ENCODE measurements at places on chromosomes 2 and 18.

- no peak for DNase-seq
Observed at GRCh38 chr2:46335391-46336282, 38.4 kb downstream of the EPAS1 start.

- DNase-seq, result no peak
Observed at GRCh38 chr2:106032676-106033075, 161.4 kb downstream of the UXS1 start.

DNA sequence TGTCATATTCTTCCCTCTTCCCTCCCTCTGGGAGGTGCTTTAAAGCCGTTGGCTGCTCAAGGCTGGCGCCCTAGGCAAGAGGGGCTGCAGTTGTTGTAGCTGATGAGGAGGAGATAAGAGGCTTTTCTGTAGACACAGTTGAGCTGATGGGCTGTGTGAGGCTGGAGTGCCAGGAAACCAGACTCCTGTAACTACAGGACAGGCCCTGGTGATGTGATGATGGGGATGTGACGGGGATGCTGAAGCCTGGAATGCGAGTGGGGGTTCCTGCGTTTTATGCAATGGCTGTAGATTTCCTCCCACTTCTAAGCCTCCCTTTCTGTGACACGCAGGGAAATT, 5.7 kb upstream of the EFR3B start:
- DNase-seq, result no peak

DNA sequence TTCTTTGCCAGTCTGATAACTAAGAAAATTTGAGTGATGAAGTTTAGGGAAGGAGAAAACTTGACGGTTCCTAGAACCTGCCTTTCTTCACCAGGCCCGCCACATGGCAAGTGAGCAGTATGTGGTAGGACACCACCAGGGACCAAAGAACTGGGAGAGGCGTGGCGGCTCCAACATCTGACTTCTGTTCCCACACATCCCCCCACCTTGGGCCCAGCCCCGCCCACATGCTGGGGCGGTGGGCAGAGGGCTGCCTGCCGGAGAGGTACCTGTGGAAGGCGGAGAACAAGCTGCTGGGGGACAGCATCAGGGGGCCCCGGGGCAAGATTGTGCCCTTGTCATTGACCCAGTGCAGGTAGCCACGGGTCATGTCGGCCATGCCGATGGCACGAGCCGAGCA, 75.0 kb downstream of the EMILIN2 start:
- DNase-seq, result no peak

DNA sequence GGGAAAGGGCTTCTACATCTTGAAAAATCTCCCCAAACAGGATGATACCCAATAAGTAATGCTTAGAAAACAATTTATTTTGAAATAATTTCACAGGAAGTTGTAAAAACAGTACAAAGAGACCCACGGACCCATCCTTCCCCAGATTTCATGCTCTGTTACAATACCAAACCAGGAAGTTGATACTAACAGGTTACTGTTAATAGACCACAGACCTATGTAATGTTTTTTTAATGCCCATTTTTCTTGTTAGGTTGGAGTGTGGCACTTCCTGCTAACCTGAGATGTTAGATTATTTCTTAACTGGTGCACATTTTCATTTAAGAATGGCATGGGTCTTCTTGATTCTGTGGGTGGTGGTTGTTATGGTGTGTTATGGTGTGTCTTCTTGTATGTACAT, 21.4 kb upstream of the MGAT5 start:
- DNase-seq, result no peak

DNA sequence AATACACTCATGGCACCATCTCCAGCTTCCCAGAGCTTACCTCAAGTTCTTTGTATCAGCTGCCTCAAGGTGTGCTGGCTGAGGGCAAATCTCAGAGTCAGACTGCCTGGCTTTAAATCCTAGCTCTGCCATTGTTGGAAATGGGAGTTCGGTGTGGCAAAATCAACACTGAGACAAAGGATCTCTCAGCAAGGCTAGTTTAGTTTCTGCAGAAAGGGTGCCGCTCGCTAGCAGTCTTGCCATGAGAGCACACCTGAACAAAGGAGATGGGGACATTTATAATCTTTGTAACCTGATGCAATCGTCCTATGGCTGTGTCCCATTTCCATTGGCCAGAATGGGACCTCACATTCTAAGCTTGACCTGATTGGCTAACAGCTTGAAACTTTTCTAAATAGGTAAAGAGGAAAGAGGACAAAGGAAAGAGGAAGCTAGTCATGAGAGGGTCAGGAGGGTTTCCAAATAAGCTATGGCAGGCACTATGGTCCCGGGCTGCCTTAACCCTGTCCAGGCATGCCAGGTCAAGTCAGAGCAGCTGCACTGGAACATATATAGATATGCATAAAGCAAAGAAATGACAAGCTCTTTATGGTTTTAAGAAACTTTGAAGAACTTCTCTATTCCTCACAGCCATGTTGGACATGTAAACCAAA, 4.3 kb upstream of the UBE2F start:
- no peak for DNase-seq

- no peak for DNase-seq
Observed at GRCh38 chr2:42713920-42714319, 50.0 kb downstream of the OXER1 start.

DNA sequence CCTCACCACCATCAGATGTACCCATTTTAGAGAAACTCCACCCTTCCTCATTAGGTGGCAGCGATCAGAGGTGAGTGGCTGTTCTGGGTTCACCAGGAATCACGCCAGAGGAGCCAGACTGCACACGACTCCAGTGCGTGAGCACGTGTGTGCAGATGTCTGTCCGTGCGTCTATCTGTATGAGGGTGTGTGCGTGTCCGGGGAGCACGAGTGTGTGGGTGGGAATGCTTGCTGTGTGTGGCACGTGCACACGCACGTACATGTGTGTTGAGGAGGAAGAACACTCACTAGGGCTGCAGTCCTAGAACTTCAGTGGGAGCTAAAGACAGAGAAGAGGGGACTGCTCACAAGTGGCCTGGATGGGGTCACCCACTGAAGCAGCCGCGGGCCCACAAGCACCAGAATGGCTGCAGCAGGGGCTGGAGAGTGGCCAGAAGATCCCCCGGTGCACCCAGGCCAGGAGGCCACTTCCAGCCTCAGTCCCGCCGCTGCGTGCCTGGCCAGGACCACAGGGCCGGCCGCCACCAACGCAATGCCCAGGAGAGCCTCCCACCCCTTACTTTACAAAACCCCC, 13.9 kb downstream of the HDAC4 start:
- DNase-seq, result no peak

DNA sequence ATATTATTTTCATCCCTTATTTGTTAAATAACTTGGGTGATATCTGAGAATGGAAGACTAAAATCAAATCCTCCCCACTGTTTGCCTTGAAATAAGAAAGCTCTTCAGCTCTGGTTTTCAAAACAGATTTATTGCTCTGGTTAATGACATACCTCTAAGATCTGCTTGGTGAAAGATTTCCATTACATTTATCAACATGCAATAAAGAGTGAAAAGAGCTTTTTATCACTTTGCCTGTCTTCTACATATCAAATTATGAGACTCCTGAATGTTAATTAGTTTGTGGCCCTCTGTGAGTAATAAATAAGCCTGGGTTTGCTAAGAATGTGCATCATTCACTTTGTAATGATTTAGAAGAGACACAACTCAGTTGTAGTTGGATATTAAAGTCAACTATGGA, 115.7 kb downstream of the PRKRA start:
- no peak for DNase-seq

DNA sequence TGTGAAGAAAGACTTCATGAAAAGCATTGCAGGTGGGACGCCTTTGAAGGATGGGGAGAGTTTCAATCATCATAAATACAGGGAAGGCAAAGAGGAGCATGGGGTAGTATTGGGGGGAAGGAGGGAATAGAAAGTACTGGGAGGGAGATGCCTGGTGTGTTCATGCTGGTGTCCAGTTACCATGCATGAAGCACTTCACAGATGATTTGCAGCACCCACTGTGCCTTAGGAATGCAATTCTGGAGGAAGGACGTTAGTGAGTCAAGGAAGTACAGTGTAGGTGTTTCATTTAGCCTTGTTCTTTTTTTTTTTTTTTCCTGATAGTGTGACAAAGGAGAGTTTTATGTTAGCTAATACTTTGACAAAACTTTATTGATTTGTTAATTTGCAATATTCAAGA, 36.8 kb downstream of the ADAM23 start:
- DNase-seq, result no peak

GRCh38 chr2:36528766-36529392, 69.1 kb downstream of the FEZ2 start:
- no peak for DNase-seq

DNA sequence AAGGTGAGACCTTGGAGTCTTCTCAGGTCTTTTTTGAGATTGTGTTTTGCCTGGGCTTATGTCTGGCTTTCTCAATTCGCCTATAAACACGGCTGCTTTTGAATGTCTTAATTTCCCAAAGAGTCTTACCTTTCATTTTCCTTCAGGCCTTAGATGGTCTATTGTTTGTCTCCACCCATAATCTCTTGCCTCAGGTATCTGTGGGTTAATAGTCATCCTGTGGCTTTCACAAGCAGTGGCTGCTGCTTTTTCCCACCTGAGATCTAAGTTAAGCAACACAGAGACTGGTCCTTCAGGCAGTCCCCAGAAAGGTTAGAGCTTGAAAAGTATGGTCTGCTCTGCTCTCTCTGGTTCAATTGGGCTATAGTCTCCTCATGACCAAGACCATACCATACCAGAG, 275.3 kb downstream of the INSIG2 start:
- no peak for DNase-seq
